ENCODE measurements at places on chromosomes 12 and 14.

DNA sequence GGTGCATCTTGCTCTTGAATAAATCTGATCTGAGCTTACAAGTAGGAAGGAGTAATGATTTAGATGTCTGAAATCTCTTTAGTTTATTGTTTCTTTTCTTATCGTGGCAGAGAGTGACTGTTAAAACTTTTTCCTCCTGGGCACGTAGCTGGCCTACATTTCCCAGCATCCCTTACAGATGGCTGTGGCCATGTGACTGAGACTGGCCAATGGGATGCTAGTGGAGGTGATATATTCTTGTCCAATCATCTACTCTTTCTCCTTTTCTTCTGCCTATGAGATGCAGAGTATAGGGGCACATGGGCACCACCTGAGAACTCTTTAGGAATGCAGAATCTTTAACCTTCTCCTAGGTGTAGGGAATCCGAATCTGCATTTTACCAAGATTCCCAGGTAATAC, 237.3 kb downstream of the RGS6 start:
- no peak for DNase-seq

DNA sequence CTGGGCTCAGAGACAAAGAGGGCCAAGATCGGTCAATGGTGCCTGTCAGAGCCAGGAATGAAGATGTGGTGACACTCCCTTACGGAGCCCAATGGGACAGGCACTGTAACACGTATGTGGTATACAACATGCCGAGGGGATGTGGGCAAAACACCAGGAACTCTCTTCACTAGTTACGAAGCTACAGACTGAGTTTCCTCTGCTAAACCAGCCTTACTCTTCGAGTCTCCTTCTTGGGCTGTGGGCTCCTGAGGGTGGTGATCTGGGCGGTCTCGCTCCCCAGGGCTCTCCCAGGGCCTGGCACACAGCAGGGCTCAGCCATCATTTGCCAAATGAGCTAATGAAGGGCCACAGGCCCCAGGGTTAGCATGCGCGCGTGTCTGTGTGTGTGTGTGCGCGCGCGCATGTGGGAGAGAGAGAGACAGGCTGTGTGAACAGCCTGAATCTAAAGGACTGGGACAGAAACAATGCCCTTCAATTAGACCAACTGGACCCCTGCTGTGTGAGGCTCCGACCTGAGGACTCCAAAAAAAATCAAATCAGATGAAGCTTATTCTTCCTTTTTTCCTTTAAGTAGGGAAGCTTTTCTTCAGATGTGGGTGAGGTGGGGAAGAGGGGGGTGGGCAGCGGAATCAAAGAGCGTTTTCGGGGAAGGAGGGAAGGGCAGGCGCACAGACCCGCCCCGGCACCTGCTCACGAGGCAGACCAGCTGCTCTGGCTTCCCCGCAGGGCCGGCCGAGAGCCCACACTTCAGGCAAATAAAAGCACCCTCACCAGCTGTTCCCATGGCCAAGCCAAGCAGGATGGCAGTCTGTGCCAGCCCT, 42.5 kb downstream of the CCDC88C start:
- DNase-seq: no peak

DNA sequence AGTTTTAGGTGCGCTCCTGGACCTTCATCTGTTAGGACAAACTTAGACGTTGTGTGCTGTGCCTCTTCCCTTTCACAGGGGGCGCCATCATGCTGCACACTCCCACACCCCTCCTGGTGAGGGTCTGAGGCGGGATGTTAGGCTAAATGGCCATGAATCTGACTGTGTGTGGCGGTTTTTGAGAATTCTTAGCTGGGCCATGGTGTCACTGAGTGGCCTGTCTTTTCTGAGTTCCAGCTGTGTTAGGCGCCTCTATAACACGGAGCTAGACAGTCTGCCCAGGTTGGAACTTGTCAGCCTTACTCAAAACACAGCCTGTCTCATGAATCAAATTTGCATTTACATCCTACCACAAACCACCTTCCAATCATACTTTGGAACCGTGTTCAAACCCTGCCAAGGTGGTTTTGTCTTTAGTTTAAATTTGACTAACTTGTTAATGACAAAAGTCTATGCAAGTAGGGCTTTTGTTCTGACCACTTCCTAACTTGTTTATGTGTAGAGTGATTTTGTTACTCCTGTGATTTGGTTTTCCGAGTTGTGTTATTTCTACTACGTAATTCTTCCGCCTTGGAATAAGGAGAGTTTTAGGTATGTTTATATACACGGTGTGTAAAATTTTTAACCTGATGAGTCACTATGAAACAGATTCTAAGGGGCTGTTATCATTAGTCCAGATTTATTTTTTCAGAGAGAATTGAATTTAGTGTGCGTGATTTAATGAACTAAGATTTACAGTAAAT, 19.6 kb downstream of the ACVR1B start:
- no peak for DNase-seq

GRCh38 chr12:100720016-100720654, 74.4 kb upstream of the ANO4 start:
- DNase-seq: no peak

DNA sequence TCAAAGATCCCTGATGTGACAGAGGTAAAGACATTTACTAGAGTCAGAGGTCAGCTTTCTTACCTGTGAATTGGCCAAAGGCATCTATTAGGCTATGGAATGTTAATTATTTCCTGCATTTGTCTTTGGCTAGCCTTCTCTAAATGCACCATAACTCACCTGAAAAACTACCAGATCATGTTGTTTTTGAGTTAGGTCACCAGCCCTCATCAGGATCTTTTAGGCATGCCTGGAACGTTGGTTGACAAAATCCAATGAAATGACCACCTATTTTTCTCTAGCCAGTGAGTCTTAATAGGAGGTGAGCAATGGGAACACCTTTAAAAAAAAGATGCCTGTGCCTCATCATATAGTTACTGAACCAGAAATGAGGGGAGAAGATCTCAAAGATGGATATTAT, 46.2 kb downstream of the ANO4 start:
- DNase-seq: no peak

DNA sequence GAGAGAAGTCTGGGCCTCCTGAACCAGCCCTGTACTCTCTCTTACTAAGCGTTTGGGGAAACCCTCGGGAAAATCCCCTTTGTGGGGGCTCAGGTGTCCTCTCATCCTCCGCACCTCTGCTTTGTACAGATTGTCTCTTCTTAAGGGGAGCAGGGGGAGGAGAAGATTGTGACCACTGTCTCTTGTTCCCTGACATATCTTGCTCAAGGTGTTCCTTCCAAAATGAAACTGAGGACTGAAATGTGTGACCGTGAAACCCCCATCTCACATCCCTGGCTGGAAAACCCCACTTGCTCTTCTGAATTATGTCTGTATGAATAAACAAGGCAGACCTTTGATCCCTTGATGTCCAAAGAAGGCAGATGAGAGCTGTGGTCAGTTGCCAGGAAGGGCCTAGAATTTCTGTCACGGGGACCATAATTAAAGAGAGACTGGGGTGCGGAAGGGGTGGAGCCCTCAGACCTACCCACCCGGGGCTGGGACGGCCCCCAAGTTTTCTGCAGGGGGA, 369.8 kb downstream of the AACS start:
- no peak for DNase-seq

- no peak for DNase-seq
Measured at GRCh38 chr14:104803280-104803911, 2.5 kb downstream of the ZBTB42 start.

GRCh38 chr14:31389946-31390345, 30.4 kb downstream of the HEATR5A start:
- no peak for DNase-seq

GRCh38 chr12:115049614-115050013, 365.6 kb upstream of the TBX3 start:
- no peak for DNase-seq

DNA sequence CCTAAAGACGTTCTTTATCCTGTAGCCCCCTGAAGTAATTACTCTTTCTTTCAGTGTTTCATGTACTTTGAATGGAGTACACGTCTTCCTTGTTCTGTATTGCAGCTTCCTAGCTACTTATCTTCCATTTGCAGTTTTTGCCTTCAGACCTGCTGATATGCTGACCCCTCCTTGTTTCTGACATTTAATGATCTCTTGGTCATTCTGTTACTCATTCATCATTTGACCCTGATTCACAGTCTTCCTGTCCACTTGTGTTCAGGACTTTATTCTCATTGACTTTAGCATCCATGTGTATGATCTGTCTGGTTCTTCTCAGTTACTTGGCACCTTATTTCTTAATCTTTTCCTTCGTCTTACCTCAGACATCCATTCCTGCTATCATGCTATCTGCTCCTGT, 22.2 kb downstream of the CPSF2 start:
- no peak for DNase-seq

- no peak for DNase-seq
Measured at GRCh38 chr12:7155471-7156034, 25.4 kb downstream of the CLSTN3 start.

DNA sequence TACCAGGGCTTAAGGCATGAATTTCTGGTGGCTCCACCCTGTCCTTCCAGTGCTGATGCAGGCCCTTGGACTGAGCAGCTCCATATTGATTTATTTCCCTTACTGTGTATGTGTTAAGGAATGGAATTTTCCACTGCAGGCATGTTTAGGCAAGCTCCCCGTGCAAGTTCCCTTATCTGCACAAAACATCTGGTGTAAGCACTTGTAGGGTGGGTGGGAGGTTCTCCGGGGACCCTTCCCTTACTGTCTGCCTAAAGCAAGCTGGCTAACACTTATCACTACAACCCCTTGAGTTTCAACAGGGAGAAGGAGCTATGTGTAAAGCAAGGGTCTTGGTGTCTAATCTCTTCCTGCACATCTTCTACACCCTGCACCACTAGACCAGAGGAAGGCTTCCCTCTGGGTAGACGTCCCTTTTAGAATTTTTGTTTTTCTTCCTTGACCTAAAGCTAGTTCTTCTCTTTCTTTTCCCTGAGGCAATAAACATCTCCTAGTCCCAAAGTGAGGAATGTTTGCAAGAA, 22.0 kb upstream of the DRAM1 start:
- DNase-seq: no peak

GRCh38 chr12:61385771-61386170, 874.4 kb upstream of the USP15 start:
- peak; percentile 1 for DNase-seq

- DNase-seq: peak; percentile 56
Measured at GRCh38 chr12:13179211-13180074, 17.1 kb upstream of the EMP1 start.

DNA sequence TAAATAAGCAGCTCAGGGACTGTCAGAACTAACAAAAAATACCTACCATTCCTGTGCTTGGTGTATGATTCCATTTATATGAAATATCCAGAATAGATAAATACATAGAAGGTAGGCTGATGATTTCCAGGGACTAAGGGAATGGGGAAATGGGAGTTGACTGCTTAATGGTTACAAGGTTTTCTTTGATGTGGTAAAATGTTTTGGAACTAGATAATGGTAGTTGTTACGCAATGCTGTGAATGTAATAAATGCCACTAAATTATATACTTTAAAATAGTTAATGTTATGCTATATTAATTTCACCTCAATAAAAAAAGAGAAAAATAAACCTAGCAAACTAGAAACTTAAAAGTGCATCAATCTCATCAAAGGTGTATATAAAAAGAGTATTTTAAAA, 41.1 kb downstream of the CEP83 start:
- DNase-seq: no peak

GRCh38 chr12:109178532-109178931, 62.1 kb downstream of the ACACB start:
- DNase-seq: no peak

GRCh38 chr12:6096527-6096926, 27.9 kb downstream of the VWF start:
- no peak for DNase-seq

GRCh38 chr12:123398177-123398549, 14.2 kb downstream of the KMT5A start:
- DNase-seq: peak; percentile 22

DNA sequence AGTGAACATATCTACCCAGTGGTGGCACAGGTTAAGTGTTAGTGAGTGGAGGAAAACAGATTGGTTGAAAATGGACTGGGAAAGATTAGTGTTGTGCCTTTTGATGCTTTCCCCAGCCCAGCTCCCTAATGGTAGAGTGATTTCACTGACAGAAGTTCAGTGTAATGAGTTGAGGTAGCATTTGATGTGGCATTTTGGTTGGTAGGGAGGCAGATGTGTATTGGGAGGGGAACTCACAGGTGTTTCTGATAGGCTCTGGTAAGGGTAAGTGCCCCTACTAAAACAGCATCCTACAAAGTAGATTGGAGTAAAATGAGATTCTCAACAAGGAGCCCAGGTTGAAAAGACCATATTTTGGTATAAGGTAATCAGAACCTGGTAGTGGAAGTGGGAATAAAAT, 4.2 kb downstream of the TBK1 start:
- no peak for DNase-seq

- no peak for DNase-seq
Measured at GRCh38 chr12:108196319-108196718, 67.2 kb downstream of the WSCD2 start.

GRCh38 chr12:41514907-41515306, 326.8 kb downstream of the PDZRN4 start:
- no peak for DNase-seq

DNA sequence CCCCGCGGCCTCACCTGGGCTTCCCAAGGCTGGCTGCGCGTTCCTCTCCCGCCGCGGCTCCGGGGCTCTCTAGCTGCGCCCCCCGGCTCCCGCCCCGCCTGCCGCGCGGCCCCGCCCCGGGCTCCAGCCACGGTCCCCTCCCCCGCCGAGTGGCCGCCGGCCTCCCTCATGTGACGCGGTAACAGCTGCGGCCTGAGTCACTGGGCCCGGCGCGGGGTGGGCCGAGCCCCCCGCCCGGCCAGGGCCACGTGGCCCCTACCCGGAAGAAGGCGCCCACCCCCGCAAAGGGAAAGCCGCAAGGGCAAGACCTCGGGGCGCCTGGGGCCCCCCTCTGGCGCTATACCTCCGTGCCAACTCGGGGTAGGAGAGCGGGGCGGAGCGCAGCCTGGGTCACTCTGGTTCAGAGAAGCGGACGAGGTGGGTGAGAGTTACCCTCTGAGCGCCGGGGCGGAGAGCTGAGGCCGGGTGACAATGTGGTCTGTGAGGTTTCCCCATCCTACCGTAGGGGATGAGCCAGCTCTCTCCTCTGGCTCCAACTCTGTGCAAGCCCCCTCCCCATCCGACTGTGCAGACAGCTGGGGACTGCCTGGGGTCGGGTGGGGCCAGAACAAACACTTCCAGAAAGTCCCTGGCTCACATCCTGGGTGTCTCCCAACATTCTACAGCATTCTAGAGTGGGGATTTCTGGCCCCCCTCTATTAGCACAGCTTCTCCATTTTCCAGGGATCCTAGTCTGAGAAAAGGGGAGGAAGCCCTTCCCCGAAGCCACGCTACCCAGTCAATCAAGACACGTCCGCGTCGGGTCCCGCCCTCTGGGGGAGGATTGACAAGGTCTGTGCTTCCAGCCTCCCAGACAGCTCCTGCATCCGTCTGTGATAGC, at the start of gene CD63:
TSS of gene CD63 (minus strand) at position 71 of the 880 bp plus-strand sequence. CDS start 668 bp downstream, outside the sequence.
- peak; percentile 95 for DNase-seq

GRCh38 chr12:4626543-4626942, 22.3 kb downstream of the AKAP3 start:
- no peak for DNase-seq

DNA sequence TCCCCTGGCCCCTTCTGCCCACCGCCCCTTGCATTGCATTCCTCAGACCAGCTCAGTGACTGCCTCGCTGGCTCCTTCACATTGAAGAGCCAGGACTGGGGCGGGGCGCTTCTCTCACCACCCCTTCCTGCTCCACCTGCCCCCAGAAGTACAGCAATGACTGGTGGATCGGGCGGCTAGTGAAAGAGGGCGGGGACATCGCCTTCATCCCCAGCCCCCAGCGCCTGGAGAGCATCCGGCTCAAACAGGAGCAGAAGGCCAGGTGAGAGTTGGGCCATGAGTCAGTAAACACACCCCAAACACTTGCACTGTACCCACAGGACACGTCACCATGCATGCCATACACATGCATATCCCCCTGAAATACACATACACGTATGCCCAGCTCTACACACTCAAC, 5.8 kb downstream of the CACNB3 start:
- no peak for DNase-seq

GRCh38 chr12:130068741-130069140, 93.5 kb upstream of the FZD10 start:
- no peak for DNase-seq

Data from AG08395 (cell line).